IPS-NIHi11 (cell line): ENCODE measurements at places on chromosomes 4 and X.
A peak's percentile ranks its signal among the peaks of the same experiment; 100 is the strongest.

- DNase-seq, result peak; percentile 27
Observed at GRCh38 chr4:56656346-56656643, 24.8 kb downstream of the HOPX start.

DNA sequence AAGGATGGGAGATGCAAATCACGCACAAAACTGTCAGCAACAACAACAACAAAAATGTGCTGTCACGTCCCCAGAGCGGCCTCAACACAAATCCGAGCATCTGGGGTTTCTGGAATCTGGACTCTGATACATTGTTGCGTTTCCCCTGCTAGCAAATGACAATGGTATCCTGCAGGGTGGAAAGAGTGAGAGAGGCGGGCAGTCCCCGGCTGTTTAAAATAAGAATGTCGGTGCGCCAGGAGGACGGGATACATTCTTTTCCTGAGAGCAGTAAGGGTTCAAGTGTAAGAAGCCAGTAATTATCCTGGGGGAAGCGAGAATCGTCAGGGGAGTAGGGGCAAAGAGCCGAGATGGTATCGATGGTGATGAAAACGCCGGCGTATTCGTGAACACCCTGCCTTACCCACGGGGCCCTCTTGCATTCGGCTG is 310.2 kb downstream of the ASMT start:
- peak; percentile 72 for DNase-seq

GRCh38 chrX:130728208-130728607 is 174.8 kb downstream of the ENOX2 start:
- no peak for DNase-seq

DNA sequence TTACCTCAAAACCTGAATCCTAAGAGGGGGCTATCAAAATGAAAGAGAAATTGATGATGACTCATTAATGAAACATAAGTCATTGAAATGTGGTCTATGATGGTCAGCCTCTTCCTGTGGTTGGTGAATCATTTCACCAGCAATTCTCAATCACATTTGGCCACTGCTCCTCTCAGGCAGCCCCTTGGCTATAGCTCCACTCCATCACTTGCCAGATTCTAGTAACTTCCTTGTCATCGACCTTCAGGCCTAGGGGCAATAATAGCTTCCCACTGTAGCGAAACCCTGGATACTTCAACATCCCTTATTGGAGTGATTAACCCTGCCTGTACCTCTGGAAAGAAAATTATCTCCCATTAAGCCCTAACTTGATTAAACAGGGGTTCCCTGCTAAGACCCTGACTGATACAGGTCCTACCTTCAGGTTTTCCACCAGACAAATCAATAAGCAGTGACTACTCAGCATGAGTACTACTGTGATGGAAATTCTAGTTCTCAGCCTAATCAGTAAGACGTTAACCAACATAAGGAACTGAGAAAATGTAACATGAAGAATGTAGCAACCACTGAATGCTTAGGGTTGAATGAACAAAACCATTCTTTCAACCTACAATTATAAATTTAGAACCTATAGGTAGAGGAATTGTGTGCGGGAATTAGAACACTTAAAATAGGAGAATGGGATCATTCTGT is 30.4 kb downstream of the ADH7 start:
- DNase-seq, result no peak

DNA sequence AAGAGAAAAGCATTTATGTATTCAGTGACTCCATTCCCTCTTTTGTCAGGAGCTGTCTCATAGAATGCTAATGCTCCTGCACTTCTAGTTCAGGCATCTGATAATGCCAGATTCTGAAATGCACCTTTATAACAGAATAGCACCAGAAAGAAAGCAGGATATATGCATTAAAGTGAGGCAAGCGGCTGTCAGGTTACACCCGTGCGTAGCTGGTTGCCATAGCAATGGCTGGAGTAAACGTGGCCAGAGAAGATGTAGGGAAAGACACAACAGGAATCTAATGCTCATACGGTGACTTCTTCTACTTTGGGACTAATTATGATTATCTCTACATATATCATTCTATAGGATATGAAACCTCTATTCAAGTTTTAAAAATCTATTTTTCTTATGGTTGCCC is 5.9 kb downstream of the EMCN start:
- DNase-seq, result no peak

DNA sequence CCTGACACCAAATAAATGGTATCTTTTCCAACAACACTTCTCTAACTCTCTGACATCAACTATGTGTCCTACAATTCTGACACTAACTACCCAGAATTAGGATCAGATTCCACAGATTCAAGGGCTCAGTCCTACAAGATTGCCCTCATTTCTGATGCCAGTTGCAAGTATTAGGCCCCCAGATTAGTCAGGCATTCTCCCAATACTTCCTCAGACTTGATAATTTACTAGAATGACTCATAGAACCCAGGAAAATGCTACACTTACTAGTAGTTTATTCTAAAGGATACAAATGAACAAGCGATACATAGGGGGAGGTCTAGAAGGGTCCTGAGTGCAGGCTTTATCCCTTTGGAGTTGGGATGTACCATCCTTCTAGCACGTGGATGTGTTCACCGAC is 8.5 kb downstream of the TIGD2 start:
- no peak for DNase-seq

- DNase-seq, result no peak
Observed at GRCh38 chr4:32010221-32010620, 1290.1 kb downstream of the PCDH7 start.

GRCh38 chr4:73251384-73251783 is 7.2 kb downstream of the ANKRD17 start:
- no peak for DNase-seq

GRCh38 chr4:78439328-78439727 is 112.2 kb upstream of the ANXA3 start:
- no peak for DNase-seq

GRCh38 chrX:31199840-31200114 is 127.9 kb upstream of the FTHL17 start:
- DNase-seq, result no peak

DNA sequence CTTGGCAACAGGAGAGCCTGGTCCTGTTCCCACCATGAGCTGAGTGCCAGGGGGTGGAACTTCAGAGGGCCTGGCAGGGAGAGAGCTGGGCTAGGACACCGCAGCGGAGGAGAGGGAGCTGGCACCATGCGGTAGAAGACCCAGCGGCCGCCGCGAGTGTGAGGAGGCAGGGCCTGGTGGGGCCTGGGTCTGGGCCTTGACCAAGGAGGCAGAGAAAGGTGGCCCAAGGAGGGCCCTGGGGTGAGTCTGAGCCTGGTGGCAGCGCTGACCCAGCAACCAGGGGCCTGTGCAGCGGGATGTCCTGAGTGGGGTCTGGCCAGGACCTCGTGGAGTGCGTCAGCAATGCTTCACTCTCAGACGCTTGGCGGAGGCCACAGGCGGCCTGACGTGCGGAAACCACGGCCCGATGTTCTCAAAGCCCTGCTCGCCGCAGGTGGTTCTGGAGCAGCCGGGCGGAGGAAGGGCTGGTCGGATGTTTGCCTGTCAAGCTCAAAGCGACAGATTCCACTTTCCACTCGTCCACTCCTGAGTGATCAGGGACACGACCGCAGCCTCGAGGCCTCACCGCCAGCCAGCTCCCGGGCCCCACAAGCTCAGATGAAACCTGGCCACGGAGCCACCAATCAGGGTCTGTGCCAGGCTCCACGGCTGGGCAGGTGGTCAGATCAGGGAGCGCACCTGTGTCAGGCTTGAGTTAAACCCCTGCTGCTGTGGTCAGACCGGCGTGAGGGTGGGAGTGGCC is 20.8 kb downstream of the ATP5ME start:
- no peak for DNase-seq

DNA sequence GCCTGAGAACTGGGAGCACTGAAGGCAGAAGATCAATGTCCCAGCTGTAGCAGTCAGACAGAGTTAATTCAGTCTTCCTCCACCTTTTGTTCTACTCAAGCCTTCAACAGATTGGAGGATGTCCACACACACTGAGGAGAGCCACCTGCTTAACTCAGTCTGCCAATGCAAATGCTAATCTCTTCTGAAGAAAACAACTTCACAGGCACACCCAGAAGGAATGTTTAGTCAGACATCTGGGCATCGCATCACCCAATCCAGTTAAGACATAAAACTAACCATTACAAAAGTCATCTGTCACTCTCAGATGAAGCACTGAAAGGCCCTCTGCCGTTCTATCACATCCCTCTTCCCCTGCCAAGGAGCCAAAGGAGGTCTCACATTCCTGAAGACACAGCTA is 173.7 kb downstream of the CENPC start:
- DNase-seq, result no peak
